ENCODE measurements at places on chromosomes 13 and 19. TPM values are rescaled to one million over a fixed set of nuclear protein-coding genes. Genes with fewer than 3 reads are reported as not detected.

CEBPA gene
- total RNA-seq = 91.2 TPM

B3GNT8 gene
- total RNA-seq = 49.4 TPM

- H3K36me3 ChIP-seq = no peaks in the 10 kb centered on the region
- no peak overlapping the region for H3K4me3 ChIP-seq
- no peak overlapping the region for H3K27ac ChIP-seq
- H3K27me3 ChIP-seq = no peaks in the 10 kb centered on the region
- DNase-seq = no peak
- no peaks in the 10 kb centered on the region for H3K4me1 ChIP-seq
These were observed 16.6 kb downstream of the ADAT3 start for GRCh38 chr19:1921825-1922224.

DNA sequence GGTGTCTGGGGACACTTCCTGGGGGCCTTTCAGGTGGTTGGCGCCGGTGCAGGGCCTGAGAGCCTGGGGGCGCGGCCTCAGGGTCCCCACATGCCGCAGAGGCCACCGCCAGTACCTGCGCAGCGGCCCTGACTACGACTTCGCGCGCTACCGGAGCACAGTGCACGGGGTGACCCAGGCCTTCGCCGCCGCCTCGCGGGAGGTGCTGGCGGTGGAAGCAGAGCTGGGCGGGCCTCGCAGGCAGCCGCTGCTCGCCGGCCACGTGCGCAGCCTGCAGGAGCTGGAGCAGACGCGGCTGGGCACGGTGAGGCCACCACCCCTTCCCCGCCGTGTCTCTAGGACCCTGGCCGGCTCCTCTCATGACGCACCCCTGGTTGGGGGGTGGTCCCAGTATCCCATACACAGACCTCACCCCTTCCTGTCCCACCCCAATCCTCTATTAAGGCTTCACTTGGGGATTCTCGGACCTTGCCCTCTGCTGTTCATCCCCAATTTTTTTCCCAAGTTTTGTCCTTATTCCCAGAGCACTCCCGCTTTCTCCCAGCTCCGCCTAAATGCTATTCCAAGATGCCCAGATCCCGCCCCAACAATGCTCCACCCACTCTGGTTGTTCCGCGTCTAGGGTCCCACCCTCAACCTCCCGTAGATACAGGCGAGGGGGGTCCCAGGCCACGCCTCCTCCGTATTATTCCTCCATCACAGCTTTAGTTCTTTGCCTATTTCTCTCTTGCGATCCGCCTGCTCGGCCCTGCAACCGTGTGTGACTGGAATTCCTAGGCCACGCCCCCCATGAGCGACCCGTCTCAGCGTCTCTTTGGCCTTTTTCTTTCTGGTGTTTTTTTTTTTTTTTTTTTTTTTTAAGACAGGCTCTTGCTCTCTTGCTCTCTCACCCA lies 1.0 kb downstream of the REX1BD start:
- no peaks in the 10 kb centered on the region for H3K36me3 ChIP-seq
- no peaks in the 10 kb centered on the region for H3K4me1 ChIP-seq
- DNase-seq = peak; percentile 83
- H3K27me3 ChIP-seq = no peaks in the 10 kb centered on the region
- peak overlapping the region; percentile 89 for H3K27ac ChIP-seq

DNA sequence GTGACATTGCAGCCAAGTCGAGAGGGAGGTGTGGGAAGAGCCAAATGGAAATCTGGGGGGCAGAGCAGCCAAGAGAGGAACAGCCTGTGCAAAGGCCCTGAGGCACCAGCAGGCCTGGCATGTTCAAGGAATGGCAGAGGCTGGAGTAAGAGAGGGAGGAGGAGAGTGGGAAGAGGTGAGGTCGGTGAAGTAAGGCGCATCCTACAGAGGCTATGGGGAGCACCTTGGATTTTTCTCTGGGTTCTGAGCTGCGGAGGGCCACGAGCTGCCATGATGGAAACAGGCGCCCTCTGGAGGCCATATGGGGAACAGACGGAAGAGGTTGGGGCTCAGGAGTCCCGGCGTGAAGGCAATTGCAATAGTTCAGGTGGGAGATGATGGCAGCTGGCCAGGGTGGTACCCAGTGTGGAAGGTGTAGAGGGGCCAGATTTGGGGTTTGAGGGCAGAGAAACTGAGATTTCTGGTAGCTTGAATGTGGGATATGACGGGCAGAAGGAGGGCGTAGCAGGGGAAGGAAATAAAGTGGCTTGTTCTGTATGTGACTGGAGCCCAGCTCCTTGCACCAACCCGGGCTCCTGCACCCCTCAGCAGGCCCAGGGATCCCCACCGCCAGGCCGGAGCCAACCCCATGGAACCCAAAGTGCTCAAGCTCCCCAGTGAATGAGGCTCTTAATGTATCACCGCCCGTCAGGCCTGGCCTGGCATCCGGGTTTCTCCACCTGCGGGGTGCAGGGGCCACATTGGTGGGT lies 20.5 kb upstream of the STRN4 start:
- no peak overlapping the region for H3K4me3 ChIP-seq
- H3K4me1 ChIP-seq = peaks cover 5% of the 10 kb centered on the region
- no peaks in the 10 kb centered on the region for H3K27me3 ChIP-seq
- H3K27ac ChIP-seq = no peak overlapping the region
